LHCN-M2 (cell line): ENCODE measurements at places on chromosomes 7 and 10. TPM values are rescaled to one million over a fixed set of nuclear protein-coding genes. Genes with fewer than 3 reads are reported as not detected.
A peak's percentile ranks its signal among the peaks of the same experiment; 100 is the strongest.

GRCh38 chr7:95213148-95213547 lies 111.2 kb downstream of the PON1 start:
- peak; percentile 21 for DNase-seq

- DNase-seq = no peak
Observed at GRCh38 chr10:90318659-90319058, 539.2 kb downstream of the HTR7 start.

DNA sequence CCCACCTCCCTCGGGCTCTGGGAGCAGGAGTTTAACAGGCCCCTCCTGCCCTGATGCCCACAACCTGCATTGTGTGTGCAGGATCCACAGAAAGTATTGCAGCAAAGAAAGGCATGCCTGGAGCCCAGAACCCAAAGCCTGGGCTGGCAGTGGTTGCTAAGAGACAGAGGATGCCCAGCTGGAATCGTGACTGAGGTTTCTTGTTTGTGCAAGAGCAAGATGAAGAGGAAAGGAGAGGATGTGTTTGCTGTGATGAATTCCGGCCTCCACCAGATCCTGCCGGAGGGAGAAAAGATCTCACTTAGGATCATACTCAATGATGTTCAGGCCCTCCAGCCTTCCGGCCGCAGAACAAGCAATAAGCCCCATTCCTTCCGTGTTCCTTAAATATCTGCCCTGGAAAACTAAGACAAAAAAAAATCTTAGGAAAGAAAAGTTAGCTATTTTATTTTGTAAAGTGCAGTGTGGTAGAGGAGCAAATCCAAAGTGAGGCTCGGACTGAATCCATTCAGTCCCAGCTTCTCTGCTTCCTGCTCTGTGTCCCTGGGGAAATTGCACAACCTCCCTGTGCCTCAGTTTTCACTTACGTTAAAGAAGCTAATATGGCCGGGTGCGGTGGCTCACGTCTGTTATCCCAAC lies 57.1 kb downstream of the SLIT1 start:
- DNase-seq = no peak

PLEKHS1 gene
- total RNA-seq = not detected in 2 replicates

DENND2A gene
- total RNA-seq = not detected in 2 replicates

CD36 gene
- 5.4 and 7.9 TPM in 2 replicates for total RNA-seq

PKD2L1 gene
- total RNA-seq = not detected in 2 replicates

NUTM2E gene
- 0.06 TPM in 1 of 2 replicates, not detected in the other for total RNA-seq
